ENCODE measurements at places on chromosomes 12 and 14.

DNA sequence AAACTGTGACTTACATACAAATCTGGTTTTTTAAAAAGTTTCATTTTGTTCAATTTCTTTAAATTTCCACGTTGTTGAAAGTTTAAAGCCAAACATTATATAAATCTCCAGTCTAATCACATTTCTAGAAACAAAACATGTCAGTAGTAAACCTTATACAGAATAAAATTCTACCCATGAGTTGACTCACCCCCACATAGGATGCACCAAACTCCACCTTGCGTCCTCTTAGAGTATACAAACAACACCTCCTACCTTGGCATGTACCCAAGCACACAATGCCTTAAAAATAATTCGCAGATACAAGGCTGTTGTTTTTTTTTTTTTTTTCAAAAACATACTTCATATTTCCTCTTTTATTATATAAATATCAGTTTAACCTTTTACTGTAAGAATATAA, 3.3 kb downstream of the FBXL14 start:
- no peak for DNase-seq

- no peak for DNase-seq
Observed at GRCh38 chr14:32047791-32048190, 29.3 kb upstream of the ARHGAP5 start.

DNA sequence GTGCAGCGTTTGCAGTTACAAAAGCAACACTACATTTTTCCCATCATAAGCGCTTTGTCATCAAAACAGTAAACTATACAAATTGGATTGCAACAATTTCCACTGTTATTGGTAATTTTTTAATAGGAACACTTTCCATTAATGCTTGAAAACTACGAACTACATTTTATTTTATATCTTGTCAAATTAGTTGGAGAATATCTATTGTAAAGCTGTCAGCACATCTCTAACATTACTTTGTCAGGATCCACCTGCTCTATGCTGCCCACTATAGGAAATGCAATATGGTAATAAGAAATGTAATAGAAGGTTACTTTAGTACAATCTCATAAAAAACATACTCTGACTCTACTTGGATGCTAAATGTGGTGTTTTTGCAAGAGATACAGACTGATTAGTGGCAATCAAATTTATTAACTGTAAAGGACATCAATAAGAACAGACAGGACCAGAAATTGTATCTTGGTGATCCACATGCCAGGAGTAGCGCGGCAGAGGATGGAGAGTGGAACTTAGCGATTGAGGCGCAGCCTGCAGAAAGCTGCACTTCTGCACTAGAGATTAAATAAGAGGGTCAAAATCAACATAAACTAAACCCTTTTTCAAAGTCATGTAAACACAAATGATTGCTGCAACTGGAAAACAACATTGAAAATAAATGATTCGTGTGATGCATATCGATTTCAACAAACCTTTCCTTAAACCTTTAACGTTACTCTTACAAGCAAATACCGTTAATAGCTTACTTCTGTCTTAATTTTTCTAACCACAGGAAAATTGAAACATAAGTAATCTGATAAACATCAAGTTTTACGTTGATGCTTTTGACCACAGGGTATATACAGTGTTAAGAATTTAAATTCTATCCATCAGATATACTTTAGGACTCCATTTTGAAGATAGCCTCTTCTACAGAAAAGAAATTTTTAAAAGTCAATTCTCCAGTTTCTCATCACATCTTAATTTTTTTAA, 3.6 kb upstream of the ARID2 start:
- no peak for DNase-seq

DNA sequence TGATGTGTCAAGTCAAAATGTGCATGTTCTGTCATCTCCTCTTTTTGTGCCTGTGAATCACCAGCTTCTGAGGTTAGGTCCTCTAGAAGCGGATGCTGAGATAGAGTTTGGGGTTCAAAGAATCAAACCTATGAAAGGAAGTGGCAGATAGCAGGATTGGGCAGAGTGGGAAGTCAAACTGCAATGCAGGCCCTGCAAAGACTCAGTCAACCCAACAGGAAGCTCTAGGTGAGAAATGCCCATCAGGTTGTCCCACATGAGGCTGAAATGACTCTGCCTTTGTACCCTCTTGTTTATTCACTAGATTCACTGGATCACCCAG, 4.5 kb upstream of the MIA2 start:
- DNase-seq: peak; percentile 20

GRCh38 chr12:127052511-127053232, 1214.3 kb upstream of the TMEM132C start:
- no peak for DNase-seq

- DNase-seq: no peak
Observed at GRCh38 chr12:91732086-91732485, 413.6 kb downstream of the BTG1 start.

DNA sequence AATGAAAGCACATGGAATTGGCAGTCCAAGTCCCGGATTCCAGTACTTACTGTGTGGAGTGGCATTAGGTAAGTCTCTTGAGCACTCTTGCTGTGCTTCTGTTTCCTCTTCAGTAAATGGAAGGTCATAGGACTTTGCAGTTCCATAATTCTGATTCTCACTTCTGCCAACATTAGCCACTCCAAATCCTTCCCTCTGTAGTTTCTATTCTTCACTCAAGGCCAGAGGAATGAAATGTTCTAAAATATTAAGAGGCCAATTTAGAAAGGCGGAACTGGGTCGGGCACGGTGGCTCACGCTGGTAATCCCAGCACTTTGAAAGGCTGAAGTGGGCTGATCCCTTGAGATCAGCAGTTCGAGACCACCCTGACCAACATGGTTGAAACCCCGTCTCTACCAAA, 19.8 kb upstream of the SLC5A8 start:
- no peak for DNase-seq

DNA sequence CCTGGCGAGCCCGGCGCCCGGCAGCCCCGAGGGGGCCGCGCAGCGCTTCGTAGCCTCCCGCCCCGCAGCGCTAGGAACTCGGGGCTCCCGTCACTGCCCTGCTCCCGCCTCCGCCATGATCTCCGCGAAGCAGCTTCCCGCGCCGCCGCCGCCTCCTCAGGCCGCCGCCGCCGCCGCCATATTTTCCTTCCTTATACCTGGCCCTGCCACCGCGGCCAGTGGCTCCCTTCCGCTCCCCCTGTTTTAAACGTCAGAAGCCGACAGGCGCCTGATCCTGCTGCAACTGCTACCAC, 286 bp downstream of the PPP4R3A start:
- no peak for DNase-seq

GRCh38 chr12:684416-684815, 21.2 kb upstream of the NINJ2 start:
- DNase-seq: no peak

DNA sequence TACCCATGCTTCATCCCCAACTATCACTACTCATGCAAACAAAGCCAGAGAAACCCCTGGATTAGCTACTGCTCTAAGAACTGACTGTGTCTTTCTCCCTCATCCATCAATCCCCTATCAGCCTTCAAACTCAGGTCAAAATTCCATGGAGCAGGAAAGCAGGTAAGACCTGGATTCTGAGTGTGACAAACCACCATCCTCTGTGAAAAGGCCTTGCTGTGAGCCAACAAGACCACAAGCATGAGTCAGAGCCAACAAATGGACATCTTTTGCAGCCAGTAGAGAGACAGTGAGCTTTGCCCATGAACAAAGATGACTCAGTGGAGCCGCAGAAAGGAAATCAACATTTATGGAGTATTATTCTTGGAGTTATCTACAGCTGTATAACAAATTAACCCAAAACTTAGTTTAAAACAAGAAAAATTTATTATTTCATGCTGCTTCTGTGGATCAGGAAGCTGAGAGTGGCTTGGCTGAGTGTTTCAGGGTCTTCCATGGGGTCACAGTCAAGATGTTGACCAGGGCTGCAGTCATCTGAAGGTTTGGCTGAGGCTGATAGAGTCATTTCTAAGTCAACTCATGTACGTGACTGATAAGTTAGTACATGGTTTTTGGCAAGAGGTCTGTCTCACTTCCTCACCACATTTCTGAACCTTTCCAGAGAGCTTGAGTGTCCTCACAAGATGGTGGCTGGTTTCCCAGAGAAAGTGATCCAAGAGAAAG, 61.1 kb downstream of the PITPNM2 start:
- no peak for DNase-seq
